ENCODE measurements at places on chromosomes 1 and 21.
A peak's percentile ranks its signal among the peaks of the same experiment; 100 is the strongest.

DNA sequence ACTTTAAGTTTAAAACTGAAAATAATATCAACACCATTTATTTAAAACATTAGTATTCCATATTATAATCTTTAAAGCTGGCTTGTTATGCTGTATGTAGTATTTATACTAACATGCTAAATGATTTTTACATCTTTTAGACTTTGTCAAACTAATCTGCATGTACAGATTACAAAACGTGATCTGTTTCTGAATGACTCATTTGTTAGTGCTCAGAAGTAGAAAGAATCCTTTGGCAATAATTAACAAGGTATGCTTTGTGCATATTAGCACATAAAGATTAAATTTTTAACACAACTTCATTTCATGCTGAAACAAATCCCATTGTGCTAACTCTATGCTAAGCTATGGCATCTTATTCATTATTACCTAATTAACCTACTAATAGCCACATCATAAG, 242.4 kb downstream of the BARHL2 start:
- DNase-seq: no peak

DNA sequence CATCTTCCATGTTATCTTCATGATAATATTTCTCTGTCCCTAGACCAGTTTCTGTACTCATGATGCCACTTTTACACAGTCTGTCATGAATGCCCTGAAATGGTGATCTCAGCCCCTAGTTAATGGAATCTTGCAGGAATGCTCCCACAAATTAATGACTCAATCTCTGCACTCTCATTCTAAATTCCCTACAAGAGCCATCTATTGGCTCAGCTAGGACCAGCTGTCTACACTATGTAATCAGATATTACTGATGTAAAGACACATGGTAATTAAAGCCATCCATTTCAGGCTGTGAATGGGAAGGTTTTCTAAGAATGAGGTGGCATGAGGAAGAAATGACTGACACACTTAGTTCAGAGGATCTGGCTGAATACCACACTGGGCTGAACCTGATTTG, 199.1 kb upstream of the KCND3 start:
- DNase-seq: no peak

- no peak for DNase-seq
Measured at GRCh38 chr1:5579966-5580365, 412.3 kb downstream of the NPHP4 start.

DNA sequence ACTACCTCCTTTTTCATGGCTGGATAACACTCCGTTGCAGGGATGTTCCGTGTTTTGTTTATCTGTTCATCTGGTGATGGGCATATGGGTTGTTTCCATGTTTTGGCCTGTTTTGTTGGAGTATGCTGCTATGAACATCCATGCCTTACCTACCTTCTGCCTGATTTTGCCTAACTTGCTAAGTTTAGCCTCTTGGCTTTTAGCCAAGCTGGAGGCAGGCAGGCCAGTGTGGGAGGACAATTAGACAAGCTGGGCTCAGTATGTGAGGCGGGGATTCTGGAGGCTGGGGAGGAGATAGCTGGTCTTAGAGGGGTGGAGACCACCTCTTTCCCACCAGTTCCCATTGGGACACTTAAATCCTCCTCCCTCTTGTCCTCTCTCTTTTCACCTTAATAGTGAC, 98.4 kb upstream of the WNT4 start:
- DNase-seq: no peak

DNA sequence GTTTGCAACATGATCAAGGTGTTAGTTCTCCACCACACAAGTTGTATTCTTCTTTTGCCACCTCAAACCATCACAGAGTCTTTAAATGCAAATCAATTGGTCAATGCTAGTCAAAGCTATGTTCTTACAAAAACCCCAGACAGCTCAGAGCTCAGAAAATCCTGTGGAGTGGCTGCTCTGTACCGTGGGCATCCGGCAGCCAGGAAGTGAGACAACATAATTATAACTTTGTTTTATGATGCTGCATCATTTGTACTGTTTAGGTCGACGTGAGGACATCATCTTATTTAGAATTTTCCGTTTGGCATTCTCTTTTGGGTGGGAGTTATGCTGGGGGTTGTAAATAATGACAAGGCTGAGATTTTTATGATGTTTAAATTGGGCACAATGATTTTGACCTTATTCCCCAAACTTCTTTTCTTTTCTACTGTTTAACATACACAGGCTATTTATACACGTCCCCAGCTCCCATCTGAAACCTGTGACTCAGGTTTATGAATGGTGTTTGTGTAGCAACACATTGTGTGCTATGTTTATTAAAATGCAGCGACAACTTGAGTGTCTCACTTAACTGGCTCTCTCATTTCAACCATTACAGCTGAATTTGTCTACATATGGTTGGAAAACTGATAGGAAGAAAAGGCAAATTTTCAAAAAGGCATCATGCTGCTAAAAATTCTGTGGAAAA, 124.0 kb downstream of the CNIH3 start:
- DNase-seq: no peak

- no peak for DNase-seq
Measured at GRCh38 chr1:103520822-103521221, 4.7 kb upstream of the RNPC3 start.

GRCh38 chr1:15501208-15502032, 22.6 kb downstream of the CASP9 start:
- DNase-seq: peak; percentile 1

GRCh38 chr1:59328353-59328752, 31.5 kb downstream of the FGGY start:
- no peak for DNase-seq

DNA sequence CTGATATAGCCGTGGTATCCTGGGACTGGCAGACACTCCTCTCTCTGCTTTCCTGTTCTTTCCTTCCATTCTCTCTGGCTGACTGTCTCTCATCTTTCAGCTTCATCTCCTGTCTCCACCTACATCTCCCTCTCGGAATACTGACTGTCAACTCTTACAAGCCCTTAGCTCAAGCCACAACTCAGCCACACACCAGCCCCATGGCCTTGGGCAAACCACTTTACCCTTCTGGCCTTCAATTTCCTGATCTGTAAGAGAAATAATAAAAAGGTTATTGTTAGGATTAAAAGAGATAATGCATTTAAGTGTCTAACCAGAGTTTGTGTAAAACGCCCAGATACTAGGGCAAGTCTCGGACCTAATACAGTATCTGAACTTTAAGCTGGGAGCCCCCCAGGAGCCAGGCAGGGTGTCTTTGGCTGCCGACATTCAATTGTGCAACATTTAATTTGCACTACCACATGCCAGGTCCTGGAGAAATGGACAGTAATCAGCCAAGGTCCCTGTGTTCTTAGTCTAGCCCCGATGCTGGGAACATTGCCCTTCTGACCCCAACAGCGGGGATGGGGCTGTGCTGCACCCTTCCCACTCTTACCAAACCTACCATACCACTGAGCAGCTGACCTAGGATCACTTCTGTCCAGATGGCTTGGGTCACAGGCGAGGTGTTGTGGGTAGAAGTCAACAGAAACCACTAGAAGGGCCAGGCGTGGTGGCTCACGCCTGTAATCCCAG, 5.1 kb downstream of the ECHDC2 start:
- no peak for DNase-seq

DNA sequence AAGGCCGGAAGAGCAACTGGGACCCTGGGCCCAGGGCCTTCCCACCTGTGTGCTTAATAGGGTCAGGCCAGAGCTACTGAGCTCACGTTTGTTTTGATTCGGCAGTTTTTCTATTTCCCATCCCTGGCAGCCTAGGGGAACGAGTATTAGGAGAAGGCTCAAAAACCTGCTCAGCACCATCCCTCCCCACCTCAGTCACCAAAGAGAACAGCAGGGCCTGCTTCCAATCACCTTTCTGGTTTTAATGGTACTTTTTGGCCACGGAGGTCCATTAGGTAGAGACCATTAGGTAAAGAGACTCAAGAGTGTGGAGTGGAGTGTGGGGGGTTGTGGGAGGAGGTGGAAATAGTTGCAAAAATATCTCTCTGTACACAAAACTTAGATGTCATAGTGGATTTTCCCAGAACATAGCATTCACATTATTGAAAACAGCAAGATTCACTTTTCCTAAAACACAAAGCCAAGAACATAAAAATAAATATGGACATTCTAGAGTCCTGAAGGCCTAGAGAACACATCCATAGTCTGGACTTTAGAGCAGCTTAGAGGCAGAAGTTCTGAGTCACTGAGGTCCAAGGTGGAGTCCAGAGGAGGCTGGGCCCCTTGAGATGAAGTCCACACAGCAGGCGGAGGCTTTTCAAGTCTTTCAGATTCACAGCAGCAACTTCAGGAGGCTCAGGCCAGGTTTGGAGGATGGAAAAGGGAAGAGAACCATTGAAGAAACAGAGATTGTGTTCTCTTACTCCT, 19.5 kb downstream of the NUAK2 start:
- DNase-seq: no peak

DNA sequence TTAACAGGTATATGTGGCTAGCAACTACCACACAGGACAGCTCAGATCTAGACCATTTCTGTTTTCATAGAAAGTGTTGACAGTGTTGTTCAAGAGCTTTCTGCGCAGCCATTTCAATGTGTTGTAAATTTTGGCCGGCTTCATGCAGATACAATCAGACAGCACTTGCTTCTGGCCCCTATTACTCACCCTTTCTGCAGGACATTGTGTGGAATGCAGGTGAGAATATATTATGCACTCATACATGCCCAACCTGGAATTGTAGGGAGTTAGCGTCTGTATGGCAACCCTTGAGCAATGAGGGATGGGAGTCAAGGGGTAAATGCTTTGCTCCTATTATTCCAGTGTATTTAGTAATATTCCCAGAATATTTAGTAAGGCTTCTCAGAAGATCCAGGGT, 180.9 kb upstream of the PLXNA2 start:
- DNase-seq: no peak

- no peak for DNase-seq
Measured at GRCh38 chr1:7390604-7391000, 380.5 kb upstream of the VAMP3 start.

- no peak for DNase-seq
Measured at GRCh38 chr1:96519851-96520578, 201.6 kb upstream of the PTBP2 start.

- no peak for DNase-seq
Measured at GRCh38 chr1:211335522-211336157, 9.0 kb downstream of the TRAF5 start.

DNA sequence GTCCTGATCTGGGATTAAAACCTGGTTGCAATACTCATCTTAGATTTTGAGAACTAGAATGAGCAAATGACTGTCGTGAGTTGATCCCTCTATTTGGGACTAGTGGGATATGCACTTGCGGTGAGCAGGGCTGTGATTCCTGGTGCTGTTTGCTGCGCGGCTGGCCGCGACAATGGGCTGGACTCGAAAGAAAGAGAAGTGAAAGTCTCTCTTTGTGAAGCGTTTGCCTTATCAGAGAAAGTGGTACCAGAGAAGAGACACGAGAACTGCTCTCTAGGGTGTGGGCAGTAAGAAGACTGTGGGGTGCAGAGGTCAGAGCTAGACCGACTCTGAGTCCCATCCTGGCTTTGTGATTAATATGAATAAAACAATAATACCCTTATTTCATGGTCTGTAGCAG, 8.6 kb downstream of the ST6GALNAC3 start:
- DNase-seq: no peak

- no peak for DNase-seq
Measured at GRCh38 chr1:15286452-15286851, 39.4 kb downstream of the FHAD1 start.

DNA sequence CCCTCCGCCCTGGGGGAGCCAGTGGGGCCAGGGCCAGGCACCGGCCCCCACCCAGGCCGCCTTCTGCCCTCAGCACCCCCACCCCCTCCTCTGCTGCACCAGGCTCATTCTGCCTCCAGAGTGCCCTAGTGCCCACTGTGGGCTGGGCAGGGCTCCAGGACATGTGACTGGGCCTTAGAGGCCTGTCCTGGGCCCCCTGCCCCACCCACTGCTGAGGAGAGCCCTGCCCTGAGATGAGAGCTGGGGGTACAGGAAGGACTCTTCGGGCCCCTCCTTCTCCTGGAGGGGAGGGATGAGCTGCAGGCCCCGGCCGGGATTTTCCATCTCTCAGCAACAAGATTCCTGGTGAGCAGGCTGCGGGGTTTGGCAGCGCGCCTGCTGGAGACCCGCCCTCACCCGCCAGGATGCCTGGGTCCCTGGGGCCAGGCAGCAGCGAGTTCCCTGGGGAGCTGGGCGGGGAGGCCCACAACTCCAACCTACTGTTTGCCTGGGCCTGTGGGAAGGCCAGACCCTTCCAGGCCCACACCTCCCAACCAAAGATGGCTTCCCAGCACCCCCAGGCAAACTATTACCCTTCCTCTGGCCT, 14.0 kb downstream of the AHDC1 start:
- DNase-seq: no peak

DNA sequence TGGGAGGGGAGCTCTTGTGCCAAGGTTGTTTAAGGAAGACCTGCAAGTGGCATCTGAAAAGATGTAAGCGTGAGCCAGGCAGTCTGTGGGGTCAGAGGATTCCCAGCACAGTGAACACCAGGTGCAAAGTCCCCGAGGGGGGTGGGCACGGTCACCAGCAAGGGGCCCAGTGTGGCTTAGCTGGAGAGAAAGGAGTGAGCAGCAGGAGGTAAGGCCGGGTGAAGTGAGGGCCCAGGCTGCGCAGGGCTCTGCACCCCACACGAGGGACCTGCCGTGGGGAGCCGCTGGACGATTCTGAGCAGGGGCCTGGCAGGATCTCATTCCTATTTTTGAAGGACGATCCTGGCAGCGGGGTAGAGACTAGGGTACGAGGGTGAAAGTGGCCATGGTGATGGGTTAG, 4.1 kb downstream of the DDOST start:
- no peak for DNase-seq

DNA sequence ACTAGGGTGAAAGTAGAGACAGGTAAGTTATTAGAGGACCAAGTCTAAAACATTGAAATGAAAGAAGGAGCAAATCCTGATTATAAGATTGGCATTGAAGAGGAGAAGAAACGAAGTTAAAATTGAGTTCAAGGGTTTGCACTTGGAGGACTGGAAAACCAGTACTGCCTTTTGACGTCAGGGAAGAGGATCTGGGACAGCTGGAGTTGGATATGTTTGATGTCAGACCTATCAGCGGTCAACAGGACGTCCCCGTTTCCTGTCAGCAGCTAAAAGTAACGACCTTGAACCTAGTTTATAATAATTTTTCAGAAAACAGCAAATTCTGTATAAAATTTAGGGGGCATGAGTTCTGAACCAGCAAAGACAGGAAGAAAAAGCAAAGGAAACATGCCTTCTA, 1.2 kb upstream of the NID1 start:
- DNase-seq: no peak

DNA sequence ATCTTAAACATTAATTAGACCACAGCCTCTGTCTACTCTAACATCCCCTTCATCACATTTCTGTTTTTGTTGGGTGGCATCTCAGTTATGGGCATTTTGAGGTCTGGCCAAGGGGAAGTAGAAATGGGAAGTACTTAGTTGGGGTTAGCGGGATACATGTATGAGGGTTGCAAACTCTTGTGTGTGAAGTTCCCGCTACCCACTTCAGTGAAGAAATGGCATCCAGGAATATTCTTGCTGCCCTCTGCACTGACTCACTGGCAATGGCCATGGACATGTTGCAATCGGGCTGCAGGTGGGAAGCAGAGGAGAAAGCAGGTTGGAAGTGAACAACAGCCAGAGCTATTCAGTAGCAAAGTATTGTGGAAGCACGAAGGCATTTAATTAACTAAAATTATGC, 7.4 kb downstream of the CD48 start:
- DNase-seq: no peak

- DNase-seq: no peak
Measured at GRCh38 chr1:43427941-43428340, 25.8 kb downstream of the HYI start.

GRCh38 chr1:217564833-217565232, 66.1 kb downstream of the GPATCH2 start:
- DNase-seq: no peak
